Liver (tissue), 10 donors: ENCODE measurements at places on chromosomes 2 and 18.

GRCh38 chr18:31954349-31954748, 11.4 kb upstream of the TRAPPC8 start:
- DNase-seq = peak; percentile 42

DNA sequence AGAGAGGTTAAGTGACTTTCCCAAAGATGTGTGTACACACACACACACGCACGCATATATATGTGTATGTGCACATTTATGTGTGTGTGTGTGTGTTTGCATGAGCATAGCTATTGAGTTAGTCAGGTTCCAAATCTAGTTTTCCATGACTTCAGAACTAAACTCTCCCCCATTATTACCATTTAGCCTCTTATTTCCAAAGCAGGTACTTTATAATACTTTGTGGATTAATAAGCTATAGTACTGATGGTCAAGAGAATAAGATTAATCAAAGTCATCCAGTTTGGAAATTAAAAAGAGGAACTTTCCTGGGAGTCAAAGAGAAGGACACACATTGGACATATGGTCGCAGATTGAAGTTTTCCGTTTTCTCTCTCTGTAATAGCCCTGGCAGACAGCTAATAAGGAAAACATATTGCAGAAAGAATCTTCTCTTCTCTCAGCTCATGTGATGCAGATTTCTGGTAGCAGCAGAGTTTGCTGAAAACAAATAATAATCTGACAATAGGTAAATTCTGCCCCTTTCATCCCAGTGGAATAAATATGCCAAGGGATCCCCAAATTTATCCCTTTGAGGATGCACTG, 410.9 kb upstream of the TCF4 start:
- no peak for DNase-seq

DNA sequence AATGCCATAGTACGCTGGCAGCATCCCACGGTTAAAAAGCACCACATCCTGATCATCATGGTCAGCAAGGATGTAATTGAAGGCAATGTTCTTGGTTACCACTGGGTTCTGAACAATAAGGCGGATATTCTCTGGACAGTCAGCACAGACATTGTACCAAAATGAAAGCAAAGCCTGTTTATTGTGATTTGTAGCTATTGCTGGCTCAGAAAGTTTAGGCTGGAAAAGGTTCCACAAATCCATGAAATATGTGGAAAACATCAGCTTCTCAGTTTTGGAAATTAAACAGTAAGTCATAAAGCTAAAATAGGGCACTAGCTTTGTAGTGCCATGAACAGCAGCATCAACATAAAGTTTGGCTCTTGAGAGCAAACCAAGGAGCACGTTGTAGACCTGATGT, 52.2 kb downstream of the C2orf74 start:
- DNase-seq = no peak

GRCh38 chr18:53567929-53568574, 656.4 kb downstream of the MBD2 start:
- no peak for DNase-seq

- DNase-seq = no peak
Observed at GRCh38 chr2:205988274-205988673, 97.7 kb downstream of the INO80D start.

DNA sequence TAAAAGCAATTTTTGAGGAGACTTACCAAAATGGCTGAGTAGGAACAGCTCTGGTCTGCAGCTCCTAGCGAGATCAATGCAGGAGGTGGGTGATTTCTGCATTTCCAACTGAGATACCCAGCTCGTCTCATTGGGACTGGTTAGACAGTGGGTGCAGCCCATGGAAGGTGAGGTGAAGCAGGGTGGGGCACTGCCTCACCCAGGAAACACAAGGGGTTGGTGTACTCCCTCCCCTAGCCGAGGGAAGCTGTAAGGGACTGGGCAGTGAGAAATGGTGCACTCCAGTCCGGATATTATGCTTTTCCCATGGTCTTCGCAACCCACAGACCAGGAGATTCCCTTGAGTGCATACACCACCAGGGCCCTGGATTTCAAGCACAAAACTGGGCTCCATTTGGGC, 419.0 kb downstream of the NUP35 start:
- DNase-seq = no peak

GRCh38 chr2:240460781-240461431, 25.4 kb downstream of the GPC1 start:
- no peak for DNase-seq

DNA sequence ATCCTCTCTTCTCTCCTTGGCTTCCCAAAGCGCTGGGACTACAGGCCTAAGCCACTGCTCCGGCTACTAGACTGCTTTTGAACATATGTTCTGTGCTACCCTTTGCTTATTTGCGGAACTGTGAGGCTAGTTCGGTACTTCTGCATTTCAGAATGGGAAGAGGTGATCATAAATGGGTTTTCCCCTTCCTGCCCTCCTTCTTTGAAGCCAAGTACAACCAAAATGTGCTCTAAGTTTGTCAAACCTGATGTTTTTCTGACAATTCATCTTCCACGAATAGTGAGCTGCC, 1.7 kb upstream of the ESCO1 start:
- no peak for DNase-seq

DNA sequence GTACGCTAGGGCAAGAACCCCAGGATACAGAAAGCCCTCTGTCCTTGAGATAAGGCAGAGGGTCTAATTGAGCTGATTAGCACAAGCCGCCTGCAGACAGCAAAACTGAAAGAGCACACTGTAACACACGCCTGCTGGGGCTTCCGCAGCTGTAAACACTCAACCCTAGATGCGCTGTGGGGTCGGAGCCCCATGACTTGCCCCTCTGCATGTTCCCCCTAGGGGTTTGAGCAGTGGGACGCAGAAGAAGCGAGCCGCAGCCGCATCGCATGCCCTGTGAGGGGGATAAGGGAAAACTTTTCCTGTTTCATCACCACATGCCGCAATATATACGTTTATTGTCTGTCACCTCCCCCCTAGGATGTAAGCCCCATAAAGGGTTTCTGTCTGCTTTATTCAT, 384.6 kb downstream of the PLCL1 start:
- DNase-seq = no peak

DNA sequence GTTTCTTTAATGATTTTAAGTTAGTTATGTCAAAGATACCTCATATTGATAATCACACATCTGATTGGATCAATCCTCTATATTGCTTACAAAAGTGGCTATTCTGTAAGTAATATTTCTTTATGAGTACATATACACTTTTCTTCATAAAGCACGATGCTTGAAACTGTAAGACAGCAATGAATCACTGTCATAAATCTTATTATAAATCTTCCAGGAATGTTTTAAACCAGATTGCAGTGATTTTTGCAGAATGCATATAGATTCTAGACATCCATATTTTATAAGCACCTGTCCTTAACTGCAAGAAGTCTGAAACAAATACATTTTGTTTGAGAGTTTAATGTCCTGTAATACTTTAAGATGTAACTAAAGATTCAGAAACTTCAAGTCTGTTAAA, 367.0 kb upstream of the FANCL start:
- DNase-seq = no peak

DNA sequence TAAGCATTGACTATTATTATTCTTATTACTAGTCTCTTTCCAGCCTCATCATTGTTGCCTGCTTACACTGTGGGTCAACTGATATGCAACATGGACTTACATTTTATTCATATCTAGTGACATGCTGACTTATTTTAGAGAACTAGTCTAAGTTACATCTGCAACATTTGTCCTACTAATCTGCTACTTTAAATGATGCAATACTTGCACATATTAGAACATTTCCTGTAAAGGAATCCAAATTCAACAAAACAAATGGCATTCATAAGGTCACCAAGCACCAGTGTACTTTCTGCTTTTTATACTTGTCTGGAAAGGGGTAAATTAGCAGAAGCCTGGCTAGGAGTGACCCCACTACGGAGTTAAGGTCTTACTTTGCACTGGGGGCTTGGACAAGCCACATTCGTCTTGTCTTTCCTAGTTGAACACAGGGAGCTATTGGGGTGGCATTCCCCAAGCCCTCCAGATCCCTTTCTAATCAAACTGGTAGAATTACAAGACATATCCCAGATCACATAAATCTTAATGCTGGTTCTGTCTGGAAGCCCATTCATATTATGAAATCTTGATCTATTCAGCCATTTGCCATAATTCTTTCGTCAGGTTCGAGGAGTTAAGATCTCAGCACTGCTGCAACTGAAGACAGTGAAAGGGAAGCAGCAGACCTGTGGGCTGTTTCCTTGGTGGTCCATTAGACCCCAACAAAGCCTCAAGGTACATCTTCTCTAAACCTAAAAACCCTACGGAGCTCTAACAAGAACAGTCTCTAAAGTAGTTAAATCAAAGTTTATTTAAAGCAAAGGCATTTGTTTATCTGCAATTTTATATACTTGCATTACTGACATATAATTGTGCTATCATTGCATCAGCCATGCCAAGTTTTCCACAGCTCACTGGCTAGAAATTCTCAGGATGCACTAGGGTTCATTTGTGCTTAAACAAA, 49.9 kb upstream of the RTN4 start:
- DNase-seq = no peak

GRCh38 chr18:46073474-46074331, 1.6 kb upstream of the PSTPIP2 start:
- peak; percentile 63 for DNase-seq

DNA sequence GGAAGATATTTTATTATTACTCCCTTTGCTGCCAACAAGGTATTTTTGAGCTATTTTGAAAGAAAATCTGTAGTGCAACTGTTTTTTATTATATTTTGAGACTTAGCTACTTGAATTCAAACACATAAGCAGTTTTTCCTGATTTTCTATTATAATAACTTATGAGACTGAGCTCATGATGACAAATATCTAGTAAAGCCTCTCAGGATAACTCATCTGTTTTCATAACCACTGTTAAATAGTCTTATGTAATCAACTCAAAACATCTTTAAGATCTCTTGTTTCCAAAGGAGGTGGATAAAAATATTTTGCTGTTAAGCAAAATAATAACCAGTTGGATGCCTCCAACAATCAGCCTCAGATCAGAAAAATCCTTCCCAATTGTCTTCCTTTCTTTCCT, 21.9 kb upstream of the PPP1CB start:
- no peak for DNase-seq

DNA sequence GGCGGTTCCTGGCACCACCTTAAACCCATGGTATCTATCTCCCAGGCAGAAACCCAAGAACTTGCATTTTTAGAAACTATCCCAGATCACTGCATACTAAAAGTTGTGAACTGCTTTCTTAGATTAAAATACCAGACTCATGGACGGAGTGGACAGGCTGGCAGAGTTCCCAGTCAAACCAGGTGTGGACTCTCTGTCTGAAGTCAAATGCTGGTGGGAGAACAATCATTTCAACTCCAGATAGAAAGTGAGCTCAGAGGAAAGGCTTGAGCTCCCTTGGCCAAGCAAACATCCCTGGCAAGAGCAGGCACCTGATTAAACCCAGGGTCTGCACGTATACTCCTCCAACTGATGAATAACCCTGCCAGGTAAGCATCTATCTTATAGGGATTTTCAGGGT, 19.5 kb downstream of the NXPH2 start:
- DNase-seq = no peak

DNA sequence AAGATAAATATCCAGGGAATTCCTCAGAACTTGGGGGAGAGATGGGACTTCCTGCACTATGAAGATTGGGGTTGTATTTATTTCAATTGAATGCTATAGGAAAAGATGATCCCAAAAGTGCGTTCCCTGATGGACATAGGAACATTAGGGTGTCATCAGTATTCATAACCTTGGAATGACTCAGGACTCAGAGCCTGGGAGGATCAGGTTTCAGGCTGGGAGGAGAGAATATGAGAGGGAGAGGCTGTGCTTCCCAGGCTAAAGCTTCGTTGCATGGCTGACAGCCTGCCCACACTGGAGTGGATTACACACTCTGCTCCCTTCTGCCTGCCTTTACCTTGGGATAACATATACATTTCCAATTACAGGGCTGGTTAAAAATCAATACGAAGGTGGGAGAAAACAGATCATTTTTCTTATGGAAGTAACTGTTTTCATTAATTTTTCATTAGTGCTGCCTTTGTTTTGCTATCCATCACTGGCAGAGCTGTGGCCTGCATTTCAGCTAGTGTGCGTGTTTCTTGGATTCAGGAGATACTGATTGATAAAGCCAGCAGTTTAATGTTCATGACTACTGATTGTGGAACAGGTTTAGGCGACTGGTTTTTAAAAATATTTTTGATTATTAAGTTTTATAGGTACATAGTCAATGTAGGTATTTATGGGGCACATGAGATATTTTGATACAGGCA, 118.7 kb downstream of the KCTD1 start:
- DNase-seq = no peak

GRCh38 chr2:241966647-241967466, 97.3 kb downstream of the RTP5 start:
- DNase-seq = no peak

DNA sequence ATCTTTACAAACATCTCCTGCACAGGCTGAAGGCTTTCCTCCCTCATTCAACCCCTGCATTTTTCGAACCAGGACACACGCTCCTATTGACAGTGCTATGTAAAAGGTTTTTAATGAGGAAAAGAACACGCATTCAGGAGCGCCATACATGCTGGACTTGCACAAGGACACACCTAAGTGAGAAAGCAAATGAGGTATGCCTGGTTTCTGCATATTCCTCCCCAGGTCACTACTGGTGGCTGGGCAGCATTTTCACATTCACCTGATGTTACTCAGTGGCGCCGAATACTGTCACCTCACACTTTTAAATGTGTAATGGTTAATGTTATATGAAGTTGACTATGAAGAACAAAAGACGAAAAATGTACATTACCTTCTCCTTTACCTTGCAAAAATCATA, 150.6 kb downstream of the ANTXR1 start:
- no peak for DNase-seq

- DNase-seq = no peak
Observed at GRCh38 chr2:48587961-48588360, 29.7 kb upstream of the GTF2A1L start.

DNA sequence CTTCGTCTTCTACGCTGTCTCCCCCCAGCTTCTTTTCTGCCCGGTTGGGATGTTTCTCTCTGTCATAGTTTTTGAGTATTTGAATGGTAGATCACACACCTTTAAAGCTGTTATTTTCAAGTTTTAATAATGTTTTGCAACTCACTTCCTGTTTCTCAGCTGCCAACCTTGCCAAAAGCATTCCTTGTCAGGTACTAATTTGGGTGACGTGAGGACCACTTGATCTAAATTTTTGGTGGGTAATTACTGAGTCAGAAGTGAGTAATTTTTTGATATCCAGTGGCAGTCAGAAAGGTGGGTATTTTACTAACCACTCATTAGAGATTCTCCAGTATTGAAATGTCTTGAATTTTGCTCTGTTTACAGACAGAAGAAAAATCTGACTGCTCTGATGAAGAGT, 852.4 kb upstream of the FANCL start:
- DNase-seq = no peak

DNA sequence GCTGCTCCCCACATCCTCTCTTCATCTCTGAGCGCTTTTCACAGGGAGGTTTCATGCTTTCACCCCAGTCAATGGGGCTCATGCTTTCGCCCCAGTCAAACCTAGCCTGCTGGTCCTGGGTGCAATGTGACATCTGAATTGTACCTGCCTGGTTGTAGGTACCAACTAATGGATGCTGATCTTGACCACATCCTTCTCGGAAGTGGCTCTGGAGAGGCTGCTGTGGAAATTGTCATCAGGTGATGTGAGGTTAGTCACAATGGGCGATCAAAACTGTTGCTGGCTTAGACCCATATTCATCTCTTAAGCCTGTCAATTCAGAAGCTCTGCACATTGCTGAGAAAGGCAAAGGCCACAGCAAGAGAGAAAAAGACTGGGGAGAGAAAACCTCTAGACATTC, 32.7 kb upstream of the ALKAL2 start:
- no peak for DNase-seq
